ENCODE measurements at places on chromosomes 12 and 14.

GRCh38 chr14:104433401-104434213 is 146.0 kb upstream of the C14orf180 start:
- DNase-seq, result no peak

DNA sequence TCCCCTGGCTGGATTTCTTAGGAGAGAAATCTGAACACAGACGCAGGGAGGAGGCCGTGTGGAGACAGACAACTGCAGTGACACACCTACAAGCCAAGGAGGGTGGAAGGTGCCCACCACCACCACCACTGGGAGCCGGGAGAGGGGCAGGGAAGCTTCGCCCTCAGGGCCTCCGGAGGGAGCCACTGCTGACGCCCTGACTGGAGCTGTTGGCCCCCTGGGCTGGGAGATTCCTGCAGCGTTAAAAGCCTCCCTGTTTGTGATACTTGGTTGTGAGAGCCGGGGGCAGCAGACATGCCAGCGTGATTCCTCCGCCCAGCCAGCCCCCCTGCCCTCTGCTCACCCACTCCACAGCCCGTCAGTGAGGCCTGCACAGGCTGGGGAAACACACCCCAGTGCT is 72.0 kb downstream of the CHGA start:
- no peak for DNase-seq

GRCh38 chr12:5247144-5247543 is 184.8 kb upstream of the NTF3 start:
- no peak for DNase-seq

DNA sequence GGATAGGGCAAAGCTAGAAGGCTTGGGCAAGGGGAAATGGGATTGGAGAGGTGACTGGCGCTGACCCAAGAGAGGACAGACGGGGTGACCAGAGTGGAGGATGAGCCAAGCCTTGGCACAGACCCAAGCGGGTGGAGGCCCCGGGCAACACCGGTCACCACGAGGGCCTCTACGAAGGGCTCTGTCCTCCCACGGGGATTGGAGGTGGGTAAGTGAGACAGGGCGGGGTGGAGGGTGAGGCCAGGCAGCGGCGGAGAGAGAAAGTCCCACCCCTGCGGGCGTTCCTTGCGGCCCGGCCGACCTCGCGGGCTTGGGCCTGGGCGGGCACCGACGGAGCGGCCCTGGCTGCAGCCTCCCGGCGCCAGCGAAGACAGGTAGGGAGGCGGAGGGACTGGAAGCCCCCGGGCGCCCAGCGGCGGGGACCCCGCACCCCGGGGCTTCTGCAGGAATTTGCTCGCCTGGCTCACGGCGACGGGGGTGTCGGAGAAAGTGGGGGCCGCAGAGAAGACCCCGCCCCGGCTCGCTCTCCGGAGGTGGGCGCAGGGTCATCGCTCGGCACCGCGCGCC is at the start of gene PAPLN:
PAPLN (plus strand) TSS at position 288 of the 567 bp plus-strand sequence. CDS start 2,273 bp downstream, outside the sequence.
- DNase-seq, result peak; percentile 43

DNA sequence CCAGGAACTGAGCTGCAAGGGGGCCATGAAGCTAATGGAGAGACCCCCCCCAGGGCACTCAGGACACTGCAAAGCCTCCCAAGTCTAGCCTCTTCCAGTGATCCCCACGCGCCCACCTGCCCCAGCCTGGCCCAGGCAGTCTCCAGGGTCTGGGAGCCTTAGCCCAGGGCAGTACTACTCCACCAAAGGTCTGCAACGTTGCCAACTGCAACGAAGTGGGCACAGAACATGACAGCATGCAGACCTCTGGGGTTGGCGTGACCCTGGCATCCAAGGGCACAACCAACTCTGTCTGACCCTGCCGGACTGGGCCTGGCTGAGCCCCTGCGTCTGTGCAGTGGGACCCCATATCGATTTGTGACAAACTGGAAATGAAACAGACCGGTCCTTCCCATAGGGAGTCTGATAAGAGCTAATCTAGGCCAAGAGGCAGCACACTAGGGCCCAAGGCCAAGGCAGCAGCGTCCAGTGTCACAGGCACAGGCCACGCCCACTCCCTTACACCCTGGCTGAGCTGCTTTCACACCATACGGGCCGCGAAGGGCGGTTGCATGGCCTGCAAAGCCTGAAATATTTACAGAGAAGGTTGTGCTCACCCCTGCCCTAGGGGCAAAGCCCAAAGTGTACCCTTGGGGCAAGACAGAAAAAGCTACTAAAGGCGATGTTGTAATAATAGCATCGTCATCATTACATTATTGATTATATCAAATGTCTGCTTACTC is 76.7 kb downstream of the NCOR2 start:
- DNase-seq, result no peak

GRCh38 chr12:93019212-93019927 is 90.3 kb upstream of the EEA1 start:
- no peak for DNase-seq

DNA sequence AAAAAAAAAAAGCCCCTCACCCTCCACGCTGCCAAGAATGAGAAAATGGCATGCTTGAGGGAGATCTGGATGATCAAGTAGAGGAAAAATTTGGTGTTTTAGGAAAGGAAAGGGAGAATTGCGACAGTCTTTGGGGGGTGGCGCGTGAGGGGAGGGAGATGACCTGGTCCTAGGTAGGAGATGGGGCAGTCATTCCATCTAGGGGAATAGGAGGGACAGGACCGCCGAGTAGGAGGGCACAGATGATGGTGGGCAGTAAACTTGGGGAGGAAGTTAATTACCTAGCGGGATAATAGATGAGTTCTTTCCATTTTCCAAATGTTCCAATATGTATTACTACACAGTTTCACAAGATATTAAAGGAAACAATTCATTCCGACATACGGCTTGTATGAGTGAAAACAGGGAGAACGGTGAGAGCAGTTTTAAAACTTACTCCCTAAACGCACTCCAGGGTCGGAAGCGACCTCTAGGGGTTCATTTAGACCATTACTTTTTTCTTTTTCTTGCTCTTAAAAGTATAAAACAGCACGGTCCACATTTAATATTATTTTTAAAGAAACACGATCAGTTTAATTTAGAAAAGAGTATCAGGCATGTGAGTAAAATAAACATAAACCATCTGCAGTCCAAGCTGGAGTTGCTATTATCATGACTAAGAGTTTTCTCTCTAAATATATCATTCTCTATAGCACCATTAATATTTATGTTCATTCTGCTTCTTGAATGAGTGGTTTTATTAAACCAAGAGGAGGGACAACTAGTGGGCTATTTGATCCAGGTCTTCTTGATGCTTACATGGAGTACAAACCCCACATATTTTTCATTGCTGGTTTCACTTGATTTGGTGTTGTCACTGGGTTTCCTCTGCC is 3.0 kb upstream of the FNTB start:
- DNase-seq, result peak; percentile 68

- no peak for DNase-seq
Measured at GRCh38 chr14:99754141-99755067, 38.8 kb upstream of the EML1 start.

- DNase-seq, result peak; percentile 57
Measured at GRCh38 chr14:50501642-50502041, 30.7 kb downstream of the MAP4K5 start.

GRCh38 chr12:83224012-83224411 is 537.3 kb downstream of the TMTC2 start:
- no peak for DNase-seq
